ENCODE measurements at places on chromosomes 16 and 17.

DNA sequence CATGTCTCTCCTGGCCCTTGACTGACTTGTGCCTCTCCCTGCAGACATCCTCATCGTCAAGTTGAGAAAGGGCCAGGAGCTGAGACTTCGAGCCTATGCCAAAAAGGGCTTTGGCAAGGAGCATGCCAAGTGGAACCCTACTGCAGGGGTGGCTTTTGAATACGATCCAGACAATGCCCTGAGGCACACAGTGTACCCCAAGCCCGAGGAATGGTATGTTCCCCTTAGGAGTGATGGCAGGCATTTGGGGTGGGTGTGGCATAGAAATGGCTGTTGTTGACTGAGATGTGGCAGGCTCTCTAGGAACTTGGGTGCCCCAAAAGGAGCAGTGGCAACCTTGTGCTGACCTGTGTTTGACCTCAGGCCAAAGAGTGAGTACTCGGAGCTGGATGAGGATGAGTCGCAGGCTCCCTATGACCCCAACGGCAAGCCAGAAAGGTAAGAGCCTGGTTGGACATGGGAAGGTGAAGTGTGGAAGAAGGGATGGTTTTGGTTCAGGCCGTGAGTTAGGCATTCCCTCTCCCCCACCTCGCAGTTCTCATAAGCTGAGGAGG is 7.5 kb downstream of the POLR2C start:
- DNase-seq = no peak

- DNase-seq = peak; percentile 31
Measured at GRCh38 chr17:75623386-75623785, 9.8 kb upstream of the SMIM5 start.

GRCh38 chr17:31561469-31562375 is 170.2 kb downstream of the RAB11FIP4 start:
- DNase-seq = peak; percentile 60

GRCh38 chr16:92431-93339 is 14.7 kb downstream of the MPG start:
- DNase-seq = no peak

- DNase-seq = peak; percentile 15
Measured at GRCh38 chr17:50618300-50618699, 16.4 kb upstream of the ABCC3 start.

- DNase-seq = peak; percentile 17
Measured at GRCh38 chr17:32713081-32713480, 163.8 kb downstream of the MYO1D start.

DNA sequence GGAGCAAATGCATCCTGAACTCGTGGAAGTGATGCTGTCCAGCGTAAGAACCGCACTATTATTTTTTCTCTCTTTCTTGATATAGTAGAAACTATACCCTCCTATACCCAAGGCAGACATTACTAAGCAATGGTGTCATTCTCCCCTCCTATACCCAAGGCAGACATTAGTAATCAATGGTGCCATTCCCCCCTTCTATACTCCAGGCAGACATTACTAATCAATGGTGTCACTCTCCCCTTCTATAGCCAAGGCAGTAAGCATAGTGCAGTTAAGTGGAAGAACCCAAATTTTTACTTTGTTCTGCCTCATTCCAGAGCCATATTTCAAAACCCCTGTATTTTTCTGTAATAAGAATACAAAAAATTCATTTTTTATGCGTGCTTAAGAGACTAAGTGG is 506.2 kb upstream of the EEF2KMT start:
- DNase-seq = no peak

DNA sequence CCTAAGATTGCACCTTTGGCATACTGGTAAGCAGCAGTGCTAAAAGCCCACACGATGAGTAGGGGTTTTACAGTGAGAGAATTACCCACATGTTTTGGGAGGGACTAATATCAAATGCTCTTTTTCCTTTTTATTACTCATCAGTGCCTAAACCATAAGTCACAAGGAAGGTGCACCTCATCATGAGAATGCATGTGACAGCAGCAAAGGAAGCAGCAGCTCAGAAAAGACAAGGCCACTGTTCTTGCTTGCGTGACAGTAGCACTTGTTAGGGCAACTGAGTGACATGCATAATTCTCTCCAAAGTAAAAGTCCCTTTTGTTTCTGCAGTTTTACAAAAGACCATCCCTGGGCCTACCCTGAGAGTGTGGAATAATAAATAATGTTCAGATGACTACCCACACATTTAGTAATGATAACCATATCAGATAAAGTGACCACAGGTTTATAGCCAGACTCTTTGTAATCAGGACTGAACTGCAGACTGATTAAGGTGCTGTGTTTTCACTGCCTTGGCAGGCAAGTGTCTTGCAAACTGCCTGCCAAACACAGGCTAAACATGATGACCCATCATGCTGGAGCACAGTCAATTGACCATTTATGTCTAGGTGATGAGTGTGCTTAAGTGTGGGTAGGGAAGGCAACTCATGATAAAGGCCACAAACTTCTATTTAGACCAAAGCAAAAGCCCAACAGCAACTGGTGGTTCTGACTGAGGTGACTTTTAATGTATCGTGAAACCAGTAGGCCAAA is 1751.4 kb downstream of the TP53TG3F start:
- no peak for DNase-seq

DNA sequence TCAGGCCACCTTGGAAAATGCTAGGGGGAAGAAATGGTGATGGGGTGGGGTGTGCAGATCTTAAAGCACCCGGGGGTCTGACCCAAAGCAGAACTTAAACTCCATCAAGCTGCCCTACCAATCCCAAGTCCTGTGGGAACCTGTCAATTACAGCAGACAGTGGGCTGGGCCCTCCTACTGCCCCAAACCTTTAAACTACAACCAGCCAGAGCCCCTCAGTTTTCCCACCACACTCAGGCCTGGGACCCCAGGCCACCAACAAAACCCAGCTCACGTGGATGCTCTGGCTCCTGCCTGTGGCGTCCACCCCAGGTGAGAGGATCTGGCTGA is 2.7 kb downstream of the MYO18A start:
- DNase-seq = no peak

GRCh38 chr17:48472411-48473281 is 42.6 kb upstream of the SKAP1 start:
- peak; percentile 75 for DNase-seq

DNA sequence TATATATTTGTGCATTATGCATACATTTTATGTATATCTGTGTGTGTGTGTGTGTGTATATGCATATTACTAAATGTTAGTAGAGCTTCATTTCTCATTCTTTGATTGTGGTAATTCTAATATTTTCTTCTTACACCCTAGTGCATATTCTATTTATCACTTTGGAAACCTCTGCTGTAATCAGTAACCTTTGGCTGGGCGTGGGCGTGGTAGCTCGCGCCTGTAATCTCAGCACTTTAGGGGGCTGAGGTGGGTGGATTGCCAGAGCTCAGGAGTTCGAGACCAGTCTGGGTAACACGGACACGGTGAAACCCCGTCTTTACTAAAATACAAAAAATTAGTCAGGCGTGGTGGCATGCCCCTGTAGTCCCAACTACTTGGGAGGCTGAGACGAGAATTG is 26.9 kb downstream of the CPSF4L start:
- DNase-seq = no peak

GRCh38 chr16:19095654-19096053 is 18.1 kb upstream of the ITPRIPL2 start:
- no peak for DNase-seq

GRCh38 chr16:760065-760464 is 469 bp upstream of the MSLN start:
- no peak for DNase-seq

GRCh38 chr17:3835410-3836229 is 10.4 kb downstream of the NCBP3 start:
- DNase-seq = peak; percentile 9

DNA sequence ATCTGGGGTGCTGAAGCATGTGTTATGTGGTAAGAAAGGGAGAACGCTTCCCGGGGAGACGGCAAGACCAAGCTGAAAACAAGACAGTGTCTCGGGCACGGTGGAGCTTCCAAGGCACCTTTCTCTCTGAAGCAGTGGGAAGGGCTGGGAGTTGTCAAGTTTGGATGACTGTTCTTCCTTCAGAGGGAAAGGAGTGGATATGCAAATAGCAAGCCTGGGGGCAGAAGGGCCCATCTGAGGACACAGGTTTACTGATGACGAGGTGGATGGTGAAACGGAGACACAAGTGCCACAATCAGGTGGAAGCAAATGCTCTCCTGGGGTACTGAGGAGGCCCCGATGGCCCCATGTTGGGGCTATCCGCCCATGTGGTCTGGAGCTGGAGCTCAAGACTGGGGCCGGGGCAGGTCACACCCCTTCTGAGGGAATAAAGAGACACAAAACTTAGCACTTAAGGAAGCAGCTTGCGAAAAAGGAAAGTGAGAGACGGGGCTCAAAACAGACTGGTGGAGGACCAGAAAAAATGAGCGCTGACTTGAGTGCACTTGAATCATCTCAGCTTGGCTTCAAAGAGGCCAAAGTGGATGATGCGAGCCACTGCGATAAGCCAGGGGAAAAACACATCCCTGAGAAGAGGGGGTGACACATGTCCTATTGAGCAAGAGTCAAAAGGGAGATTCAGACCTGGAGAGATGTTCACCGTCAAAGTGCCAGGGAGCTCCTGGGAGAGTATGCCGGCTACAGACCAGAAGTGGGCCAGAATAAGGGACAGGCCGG is 34.8 kb upstream of the MTSS2 start:
- no peak for DNase-seq

GRCh38 chr16:25434064-25434463 is 176.4 kb upstream of the ZKSCAN2 start:
- no peak for DNase-seq

- DNase-seq = peak; percentile 59
Measured at GRCh38 chr16:58264961-58265479, 29.8 kb downstream of the PRSS54 start.

DNA sequence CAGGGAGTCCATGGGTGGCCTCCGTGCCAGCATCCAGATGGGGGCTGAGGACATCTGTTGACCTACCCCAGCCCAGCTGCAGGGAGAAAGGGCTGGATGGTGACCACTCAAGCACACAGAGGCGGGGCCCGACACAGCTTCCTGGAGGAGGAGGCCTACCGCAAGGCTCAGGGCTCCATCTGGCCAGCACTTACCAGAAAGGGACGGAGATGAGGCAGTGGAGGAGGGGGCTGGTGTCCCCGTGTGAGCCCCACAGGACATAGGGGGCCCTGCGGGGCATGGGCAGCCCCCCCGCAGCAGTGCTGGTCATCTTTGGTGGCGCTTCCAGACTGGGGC is 147.5 kb upstream of the CIBAR2 start:
- no peak for DNase-seq

DNA sequence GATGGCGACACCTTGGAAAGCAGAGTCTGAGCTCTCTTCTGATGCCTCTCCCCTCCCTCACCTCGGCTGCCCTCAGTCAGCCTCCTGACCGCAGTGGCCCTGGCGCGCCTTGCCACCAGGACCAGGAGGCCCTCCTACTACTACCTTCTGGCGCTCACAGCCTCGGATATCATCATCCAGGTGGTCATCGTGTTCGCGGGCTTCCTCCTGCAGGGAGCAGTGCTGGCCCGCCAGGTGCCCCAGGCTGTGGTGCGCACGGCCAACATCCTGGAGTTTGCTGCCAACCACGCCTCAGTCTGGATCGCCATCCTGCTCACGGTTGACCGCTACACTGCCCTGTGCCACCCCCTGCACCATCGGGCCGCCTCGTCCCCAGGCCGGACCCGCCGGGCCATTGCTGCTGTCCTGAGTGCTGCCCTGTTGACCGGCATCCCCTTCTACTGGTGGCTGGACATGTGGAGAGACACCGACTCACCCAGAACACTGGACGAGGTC is 4.4 kb downstream of the GPR142 start:
- no peak for DNase-seq

DNA sequence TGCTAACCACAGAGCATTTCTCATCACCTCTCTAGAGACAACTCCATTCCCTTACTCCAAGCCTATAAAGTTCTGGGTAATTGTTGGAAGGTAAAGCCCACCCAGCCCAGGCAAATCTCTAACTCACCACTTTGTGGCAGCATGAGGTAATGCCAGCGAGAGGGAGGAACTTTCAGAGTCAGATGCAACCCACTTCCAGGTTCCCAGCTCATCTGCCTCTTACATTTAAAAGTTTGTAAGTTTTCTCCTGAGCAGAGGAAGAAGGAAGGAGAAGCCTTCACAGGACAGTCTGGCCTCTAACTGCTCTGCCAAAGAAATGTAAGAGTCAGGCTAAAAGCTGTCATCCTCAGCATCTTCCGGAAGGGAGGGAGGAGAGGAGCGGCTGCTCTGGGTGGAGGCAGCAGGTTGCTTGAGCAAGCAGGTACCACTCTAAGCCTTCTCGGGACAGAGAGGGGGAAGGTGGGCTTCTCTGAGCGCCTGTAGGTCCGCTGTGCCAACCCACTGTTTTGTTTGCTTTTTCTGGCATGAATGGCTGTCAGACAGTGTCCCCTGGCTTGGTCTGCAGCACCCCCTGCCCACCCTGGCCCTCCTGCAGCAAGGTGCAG is 1.0 kb downstream of the ZNF319 start:
- DNase-seq = peak; percentile 42

GRCh38 chr16:50681021-50681885 is at the start of gene SNX20:
Gene SNX20, minus strand, starts transcription at chr16:50681312. Its CDS starts 3,786 bp downstream, at chr16:50677526.
- no peak for DNase-seq

DNA sequence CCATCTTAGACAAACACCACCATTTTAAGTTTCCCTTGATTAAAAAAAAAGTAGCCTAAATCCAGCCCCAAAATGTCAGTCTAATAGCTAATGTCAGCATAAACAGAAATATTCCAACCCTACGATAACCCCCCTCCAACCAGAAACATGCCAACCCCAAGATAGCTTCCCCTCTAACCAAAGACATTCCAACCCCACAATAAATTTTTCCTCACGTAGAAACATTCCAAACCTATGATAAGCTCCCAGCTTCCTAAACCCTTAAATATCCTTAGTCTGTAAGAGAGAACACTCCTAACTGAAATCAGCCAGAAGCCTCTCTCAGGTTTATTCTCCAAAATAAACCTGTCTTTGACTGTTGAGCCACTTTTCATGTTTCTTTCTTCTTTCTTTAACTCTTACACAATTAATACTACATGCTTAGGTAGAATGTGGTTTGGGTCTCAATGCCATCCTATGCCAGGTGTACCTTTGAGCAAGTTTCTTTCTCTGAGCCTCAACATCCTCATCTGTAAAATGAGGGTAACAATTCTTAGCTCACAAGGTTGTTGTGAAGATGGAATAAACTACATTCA is 10.5 kb upstream of the KRT38 start:
- peak; percentile 77 for DNase-seq

DNA sequence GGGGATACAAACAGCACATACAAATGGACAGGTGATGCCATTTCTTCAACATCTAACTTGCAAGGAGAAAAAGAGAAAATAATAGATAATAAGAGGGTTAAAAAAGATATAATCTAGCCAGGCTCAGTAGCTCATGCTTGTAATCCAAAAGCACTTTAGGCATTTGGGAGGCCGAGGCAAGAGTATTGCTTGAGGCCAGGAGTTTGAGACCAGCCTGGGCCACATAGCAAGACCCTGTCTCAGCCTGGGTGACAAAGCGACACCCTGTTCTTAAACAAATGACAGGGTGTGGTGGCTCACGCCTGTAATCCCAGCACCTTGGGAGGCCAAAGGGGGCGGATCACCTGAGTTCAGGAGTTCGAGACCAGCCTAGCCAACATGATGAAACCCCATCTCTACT is 19.3 kb downstream of the C16orf87 start:
- no peak for DNase-seq

- DNase-seq = peak; percentile 39
Measured at GRCh38 chr17:32157225-32157624, 14.9 kb downstream of the RHOT1 start.

- DNase-seq = peak; percentile 89
Measured at GRCh38 chr17:29977836-29978235, 36.4 kb downstream of the EFCAB5 start.

- no peak for DNase-seq
Measured at GRCh38 chr16:29819506-29819905, 756 bp upstream of the MVP start.
